ENCODE measurements at places on chromosomes 13 and 19. TPM values are rescaled to one million over a fixed set of nuclear protein-coding genes. Genes with fewer than 3 reads are reported as not detected.

The LMTK3 gene
- 3.1 TPM for total RNA-seq

The STK11 gene
- 71.1 TPM for total RNA-seq

DNA sequence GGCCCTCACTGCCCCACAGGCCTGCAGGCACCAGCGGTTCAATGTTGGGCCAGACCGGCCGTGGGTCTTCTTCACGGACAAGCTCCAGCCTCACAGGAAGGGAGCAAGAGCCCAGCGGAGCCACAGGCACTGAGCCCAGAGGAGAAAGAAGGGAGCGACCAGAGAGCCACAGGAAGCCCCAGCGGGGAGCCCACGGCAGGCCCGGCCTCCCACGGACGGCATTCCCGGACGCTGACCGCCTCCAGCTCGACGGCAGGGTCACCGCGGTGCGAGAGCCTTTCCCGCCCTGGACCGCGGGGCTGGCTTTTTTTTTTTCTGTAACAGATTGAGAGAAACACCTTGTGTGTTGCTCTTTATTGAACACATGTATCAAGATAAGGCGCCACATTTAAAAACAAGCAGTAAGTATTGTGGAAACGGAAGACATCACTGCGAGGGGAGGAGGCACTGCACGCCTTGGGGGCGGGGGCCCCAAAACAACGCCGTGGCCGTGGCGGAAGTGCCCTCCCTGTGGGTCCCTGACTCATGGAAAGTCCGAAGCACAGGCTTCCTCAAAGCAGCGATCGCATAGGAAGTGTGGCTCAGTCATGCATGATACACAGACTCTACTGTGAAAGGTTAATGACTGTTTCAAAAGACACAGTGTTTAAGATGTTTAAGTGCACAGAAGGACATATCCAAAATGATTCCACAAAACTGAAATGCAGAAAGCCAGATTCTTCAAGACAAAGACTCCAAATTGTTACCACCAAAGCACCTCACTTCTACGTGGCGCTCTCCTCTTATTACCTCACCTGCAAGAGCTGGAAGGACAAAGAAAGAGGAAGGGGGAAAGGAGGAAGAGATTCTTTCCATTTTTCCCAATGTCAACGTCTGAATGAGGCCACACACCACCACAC is 3.5 kb downstream of the RASA3 start:
- DNase-seq: peak; percentile 83

The BCL2L12 gene
- 66.2 TPM for total RNA-seq

DNA sequence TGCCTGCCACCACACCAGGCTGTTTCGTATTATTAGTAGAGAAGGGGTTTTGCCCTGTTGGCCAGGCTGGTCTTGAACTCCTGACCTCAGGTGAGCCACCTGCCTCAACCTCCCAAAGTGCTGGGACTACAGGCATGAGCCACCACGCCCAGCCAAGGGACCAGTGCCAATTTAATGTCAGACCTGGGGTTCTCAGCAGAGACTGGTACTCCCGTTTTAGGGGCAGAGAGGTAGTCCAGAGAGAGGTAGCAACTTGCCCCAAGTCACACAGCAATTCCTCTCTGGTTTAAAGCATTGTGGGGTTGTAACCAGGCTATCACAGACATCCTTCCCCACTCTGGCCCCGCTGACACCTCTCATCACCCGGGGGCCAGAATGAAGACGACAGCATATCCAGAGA is 112.1 kb downstream of the PTPRS start:
- no peak for DNase-seq

DNA sequence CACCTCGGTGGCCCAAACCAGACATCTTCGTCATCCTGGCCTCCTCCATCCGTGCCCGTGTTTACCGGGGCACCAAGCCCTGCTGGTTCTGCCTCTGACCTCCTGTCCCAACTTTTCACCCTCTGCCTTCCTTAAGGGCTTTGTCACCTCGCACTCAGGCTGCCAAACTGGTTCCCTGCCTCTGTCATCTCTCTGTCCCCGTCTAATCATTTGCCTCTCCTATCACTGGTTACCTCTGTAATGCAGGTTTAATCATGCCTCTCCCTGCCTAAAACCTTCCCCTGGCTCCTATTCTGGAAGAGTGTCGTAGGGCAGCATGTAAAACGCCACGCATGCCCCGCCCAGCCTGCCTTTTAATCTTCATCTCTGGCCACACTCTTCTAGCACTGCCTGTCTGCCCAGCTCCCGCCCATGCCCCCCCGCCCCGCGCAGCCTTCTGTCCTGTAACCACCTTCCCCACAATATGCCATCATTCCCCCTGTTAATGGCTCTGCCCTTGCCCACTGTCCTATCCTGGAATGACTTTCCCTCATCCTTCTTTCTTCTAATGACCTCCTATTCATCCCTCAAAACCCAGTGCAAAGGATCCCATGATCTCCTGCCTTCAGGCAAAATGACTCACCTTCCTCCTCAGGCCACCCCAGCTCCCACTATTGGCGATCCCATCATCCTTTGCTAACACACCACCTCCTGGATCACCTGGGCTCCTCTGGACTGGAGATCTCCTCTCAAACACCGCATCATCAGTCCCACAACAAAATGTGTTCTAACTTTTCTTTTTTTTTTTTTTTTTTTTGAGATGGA is 66.7 kb downstream of the PEX11G start:
- no peak for DNase-seq

DNA sequence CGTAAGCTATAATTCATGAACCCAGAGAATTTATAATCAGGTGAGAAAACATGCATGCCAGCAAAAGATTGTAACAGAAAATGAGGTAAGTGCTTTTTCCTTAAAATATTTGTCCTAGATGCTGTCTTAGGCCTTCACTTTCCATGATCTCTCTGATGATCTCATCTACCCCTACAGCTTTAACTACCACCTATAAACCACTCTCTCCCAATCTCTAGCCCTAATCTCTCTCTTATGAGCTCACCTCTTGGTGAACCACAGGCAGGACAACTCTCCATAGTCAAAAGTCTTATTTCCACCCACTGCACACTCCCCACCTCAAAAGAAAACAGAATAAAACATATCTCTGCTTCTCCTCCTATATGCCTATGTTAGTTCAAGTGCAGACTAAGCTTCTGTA is 137.1 kb downstream of the SLC7A1 start:
- DNase-seq: no peak

GRCh38 chr13:80685942-80686341 is 345.0 kb upstream of the SPRY2 start:
- DNase-seq: no peak

- no peak for DNase-seq
These were observed 7.2 kb upstream of the MBNL2 start for GRCh38 chr13:97214921-97215320.

GRCh38 chr19:31560086-31561060 is 211.1 kb upstream of the TSHZ3 start:
- DNase-seq: no peak

The OR7C1 gene
- not detected for total RNA-seq

The ALKBH7 gene
- total RNA-seq: 35.9 TPM

GRCh38 chr13:78601874-78602560 is 1.3 kb downstream of the POU4F1 start:
- DNase-seq: no peak

The ZNF497 gene
- total RNA-seq: 2.2 TPM

The CASP14 gene
- total RNA-seq: not detected

DNA sequence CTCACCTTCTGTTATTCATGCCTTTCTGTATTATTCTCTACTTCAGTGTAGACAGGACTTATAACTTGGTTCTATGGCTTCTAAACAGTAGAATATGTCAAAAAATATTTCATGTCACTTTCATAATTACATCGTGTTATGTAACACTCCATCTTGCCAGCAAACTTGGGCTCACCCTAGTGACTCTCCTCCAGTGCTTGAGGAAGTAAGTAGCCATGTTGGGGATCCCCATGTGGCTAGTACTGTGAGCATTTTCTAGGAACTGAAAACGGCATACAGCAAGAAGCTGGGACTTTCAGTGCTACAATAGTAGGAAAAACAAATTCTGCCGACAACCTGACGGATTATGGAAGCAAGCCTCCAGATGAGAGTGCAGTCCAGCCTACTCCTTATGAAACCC is 495.6 kb downstream of the SLITRK6 start:
- DNase-seq: no peak

GRCh38 chr19:39193803-39194202 is 3.0 kb upstream of the NCCRP1 start:
- no peak for DNase-seq

DNA sequence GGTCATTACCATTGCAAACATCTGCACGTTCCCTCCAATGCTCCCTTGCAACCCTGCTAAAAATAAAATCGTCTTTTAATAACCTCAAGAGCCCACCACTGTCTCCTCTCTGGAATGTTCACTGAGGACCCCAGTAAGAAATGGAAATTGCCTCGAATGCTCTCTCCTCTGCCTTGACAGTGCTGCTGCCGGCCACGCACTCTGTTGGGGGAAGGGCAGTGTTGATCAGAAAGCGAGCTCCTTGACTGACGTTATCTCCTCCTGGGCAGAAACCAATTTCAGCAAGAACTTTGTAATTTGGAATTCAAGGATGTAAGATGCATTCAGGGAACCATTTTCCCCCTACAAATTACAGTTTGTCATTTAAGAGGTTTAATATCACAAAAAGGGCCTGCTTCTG is 718.5 kb downstream of the UQCRFS1 start:
- DNase-seq: no peak

The C5AR1 gene
- 1.1 TPM for total RNA-seq

GRCh38 chr19:925526-926322 is at the start of gene ARID3A:
Gene ARID3A (plus strand): TSS chr19:926035. CDS start chr19:929529, 3,494 bp downstream.
- DNase-seq: peak; percentile 77

- DNase-seq: no peak
These were observed at the start of gene PRR36 for GRCh38 chr19:7874076-7874896. Gene PRR36 (minus strand): TSS chr19:7874390. CDS start chr19:7873689, 701 bp downstream.

DNA sequence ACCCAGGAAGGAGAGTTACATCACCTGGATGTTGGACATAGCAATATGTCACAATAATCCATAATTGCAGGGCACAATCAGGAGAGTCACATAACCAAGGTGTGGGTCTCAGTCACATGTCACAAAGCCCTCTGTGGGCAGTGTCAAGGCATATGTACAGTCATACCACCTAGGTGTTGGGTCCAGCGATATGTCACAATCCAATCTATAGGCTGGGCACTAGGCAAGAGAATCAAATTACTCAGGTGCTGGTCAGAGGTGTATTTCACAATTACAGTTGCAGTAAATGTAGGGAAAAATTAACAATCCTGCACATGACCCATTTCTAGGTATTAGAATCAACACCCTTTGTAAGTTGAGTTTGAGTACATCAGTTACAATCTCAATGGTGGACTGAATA is 126.2 kb upstream of the ZNF91 start:
- DNase-seq: no peak

GRCh38 chr13:48508011-48508410 is 24.9 kb downstream of the RCBTB2 start:
- no peak for DNase-seq

DNA sequence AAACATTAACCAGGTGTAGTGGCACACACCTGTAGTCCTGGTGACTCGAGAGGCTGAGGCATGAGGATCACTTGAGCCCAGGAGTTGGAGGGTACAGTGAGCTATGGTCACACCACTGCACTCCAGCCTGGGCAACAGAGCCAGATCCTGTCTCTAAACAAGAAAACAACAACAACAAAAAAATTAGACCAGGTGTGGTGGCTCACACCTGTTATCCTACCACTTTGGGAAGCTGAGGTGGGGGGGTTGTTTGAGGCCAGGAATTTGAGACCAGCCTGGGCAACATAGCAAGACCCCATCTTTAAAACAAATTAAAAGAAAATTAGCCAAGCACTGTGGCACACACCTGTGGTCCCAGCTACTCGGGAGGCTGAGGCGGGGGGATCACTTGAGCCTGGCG is 20.8 kb upstream of the PTPRS start:
- DNase-seq: no peak

The NEK3 gene
- 9.4 TPM for total RNA-seq

GRCh38 chr13:29743201-29743786 is 107.1 kb downstream of the UBL3 start:
- no peak for DNase-seq

DNA sequence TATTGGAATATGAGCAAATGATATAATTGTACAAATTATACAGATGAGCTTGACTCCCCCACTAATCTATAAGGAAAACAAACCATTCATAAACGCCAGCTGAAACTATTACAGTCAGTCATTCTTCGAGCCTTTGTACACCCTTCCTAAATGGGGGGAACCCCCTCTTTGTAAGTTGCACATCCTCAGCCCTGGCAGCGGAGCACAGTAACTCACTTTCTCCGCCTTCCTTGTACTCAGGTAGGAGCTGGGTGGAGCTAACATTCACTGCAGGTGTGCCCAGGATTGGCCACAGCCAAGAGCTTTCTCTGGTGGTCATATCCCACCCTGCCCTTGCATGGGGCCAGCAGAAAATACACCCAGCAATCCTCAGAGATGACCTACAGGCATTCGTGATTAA is 28.6 kb downstream of the PIN1 start:
- no peak for DNase-seq

All from activated T-helper 2 cell treated with anti-CD3 and anti-CD28 coated beads, Interferon-gamma antibody, Interleukin-2, Interleukin-4, amounts not matched to agents 10 μg/mL and 5 μg/mL and 100 μg/mL, durations not matched to agents 14 hours and 24 hours and 36 hours (primary cell).